ENCODE measurements at places on chromosomes 2 and 18.
A peak's percentile ranks its signal among the peaks of the same experiment; 100 is the strongest.

- no peak for DNase-seq
Measured at GRCh38 chr18:36408606-36409005, 111.1 kb downstream of the FHOD3 start.

DNA sequence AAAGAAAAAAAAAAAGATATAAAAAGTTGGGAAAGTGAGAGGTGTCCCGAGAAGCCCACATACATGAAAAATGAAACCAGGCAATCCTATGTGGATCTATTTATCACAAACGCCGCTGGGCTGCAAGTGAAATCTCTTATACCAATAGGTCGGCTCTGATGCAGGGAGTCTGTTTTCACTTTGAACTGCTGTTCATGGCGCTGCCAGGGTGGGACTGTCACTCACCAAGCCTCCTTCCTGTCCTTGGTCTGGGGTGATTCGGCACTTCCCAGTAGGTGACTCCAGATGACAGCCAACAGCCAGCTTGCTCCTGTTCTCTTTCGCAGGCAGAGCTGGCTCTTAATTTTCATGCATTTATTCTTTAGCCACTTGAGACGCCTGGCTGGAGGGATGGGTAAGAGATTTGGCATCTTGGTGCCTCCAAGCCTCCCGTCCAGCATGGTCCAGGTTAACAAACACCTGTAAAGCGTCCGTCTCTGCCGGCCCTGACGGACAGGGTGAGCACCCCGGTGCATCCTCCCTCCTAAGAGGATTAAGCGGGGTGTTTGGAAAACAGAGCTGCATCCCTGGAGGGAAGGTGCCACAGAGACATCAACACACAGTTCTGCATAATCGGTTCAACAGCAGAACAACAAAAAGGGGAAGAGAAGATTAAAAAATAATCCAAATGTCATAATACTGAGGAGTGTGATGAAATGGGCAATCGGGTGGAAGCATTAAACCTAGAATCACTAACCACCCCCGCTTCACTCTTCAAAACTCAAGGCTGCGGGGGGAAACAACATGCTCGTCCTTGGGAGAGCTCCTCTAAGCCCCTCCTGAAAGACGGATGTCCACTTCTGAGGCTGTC is 58.7 kb downstream of the STEAP3 start:
- DNase-seq, result no peak

DNA sequence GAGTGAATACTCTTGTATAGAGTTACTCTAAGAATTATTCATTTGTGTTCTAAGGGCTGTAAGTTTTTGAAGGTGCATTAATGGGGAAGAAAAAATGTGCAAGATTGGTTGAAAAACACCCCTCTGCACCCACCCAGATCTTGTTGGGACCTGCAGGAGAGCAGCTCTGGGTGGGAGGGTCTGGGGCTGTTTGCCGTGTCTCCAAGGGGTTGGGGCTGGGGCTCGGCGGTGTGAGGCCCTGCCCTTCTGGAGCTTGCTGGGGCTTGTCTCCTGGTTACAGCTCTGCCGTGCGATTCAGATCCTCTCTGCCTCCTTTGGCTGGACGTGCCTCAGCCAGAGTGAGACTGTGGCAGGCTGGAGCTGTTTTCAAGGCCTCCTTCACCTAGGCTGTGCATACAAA is 26.1 kb downstream of the IGFBP2 start:
- no peak for DNase-seq

- DNase-seq, result no peak
Measured at GRCh38 chr2:70616168-70616694, 62.6 kb upstream of the TGFA start.

- no peak for DNase-seq
Measured at GRCh38 chr18:74582642-74583041, 15.0 kb upstream of the ZNF407 start.

DNA sequence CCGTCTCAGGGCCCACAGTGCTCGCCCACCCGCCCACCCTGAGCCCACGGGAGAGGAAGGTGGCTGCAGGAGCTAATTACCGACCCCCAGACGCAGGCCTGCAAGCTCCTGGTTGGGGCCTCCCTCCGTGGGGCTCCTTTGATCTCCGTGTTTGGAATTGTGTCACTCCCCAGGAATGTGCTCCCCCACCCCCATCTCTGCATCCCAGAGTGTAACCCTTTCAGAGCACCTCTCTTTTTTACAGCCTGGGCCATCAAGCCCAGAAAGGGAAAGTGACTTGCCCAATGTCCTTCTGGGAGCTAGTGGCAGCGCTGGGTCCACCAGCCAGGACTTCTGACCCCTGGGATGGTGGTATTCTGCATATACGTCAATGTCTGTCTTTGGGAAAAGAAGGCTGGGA is 335.1 kb downstream of the CYRIA start:
- DNase-seq, result no peak

- DNase-seq, result no peak
Measured at GRCh38 chr2:58072102-58072501, 25.5 kb downstream of the VRK2 start.

- peak; percentile 89 for DNase-seq
Measured at GRCh38 chr2:167275046-167275445, 386.8 kb downstream of the XIRP2 start.

- DNase-seq, result no peak
Measured at GRCh38 chr18:50051288-50051687, 143.7 kb downstream of the MYO5B start.

- no peak for DNase-seq
Measured at GRCh38 chr2:88818381-88818780, 126.9 kb downstream of the RPIA start.

DNA sequence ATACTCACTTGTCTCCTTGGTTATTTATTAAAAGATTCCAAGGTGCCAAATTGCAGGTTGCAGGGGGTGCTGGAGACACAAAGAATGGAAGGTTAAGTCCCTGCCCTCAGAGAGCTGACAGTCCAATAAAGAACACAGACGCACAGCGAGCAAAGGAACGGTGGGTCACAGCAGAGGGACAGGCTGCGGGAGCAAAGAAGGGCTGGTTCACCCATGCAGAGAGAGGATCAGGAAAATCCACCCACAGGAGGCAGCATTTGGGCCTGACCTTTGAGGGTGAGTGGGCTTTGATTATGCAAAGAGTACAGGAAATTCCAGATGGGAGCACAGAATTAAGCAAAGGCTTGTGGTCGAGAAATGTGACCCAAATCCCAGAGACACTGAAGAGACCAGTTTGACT is 45.0 kb downstream of the ZBTB7C start:
- DNase-seq, result no peak

DNA sequence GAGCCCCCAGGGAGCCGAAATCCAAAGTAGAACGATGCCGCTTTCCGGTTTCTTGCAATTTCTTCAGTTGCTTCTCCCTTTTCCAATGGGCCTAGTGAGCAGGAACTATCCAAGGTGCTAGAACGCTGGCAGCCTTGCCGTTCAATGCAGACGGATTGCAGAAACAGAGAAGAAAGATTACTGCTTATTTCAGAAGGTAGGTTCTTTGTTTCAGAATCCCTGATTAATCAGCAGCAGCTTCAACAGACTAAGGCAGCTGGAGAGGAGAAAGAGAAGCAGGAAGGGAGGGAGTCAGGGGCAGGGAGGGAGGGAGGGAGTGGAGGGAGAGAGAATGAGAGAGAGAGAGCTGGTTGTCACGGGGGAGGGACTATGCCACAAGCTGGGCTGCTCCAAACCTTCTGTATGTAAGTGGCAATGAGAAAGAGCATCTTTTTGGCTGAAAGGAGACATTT is 576 bp downstream of the NYAP2 start:
- DNase-seq, result no peak

DNA sequence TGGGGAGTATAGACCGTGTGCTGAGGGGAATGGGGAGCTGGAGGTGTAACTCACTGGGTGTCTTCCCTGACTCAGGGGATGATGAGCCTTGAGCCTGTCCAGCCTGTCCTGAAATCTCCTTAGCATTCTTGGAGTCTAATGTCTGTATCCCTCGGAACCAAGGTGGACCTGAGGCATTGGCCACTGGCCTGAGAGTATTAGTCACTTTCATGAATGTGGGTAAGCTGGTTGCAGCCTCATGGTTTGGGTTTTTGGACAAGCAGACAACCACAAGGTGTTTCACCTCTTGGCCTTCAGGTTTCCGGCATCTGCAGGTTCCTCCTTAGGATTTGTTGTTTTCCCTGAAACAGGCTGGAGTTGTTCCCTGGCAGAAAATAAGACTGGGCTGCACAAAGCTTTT is 63.2 kb downstream of the PRKCE start:
- no peak for DNase-seq

DNA sequence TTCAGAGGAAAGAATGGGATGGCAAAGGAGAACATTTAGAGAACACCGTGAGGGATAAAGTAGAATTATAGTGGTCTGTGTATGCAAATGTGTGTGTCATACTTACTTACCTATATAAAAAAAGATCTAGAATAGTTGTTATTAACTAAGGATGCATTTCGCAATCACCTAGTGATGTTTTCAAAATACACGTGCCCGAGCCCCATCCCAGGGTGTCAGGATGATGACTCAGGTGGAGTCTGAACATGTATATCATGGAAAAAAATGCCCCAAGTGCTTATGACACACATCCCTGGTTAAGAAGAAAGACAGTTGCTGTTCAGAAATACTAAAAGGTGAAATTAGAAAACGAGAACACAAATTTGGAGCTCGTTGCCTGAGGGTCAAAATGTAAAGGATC is 109.0 kb downstream of the CERS6 start:
- no peak for DNase-seq

DNA sequence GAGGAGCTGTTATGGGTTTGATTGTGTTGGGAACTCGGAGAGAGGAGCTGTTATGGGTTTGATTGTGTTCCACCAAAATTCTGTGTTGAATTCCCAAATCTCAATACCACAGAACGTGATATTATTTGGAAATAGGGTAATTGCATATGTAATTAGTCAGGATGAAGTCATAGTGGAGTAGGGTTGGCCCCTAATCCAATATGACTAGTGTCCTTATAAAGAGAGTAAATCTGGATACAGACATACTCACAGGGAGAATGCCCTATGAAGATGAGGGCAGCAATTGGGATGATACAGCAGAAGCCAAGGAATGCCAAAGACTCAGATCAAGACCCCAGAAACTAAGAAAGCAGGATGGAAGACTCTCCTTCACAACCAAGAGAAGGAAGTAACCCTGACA is 1023.2 kb upstream of the ZEB2 start:
- no peak for DNase-seq

DNA sequence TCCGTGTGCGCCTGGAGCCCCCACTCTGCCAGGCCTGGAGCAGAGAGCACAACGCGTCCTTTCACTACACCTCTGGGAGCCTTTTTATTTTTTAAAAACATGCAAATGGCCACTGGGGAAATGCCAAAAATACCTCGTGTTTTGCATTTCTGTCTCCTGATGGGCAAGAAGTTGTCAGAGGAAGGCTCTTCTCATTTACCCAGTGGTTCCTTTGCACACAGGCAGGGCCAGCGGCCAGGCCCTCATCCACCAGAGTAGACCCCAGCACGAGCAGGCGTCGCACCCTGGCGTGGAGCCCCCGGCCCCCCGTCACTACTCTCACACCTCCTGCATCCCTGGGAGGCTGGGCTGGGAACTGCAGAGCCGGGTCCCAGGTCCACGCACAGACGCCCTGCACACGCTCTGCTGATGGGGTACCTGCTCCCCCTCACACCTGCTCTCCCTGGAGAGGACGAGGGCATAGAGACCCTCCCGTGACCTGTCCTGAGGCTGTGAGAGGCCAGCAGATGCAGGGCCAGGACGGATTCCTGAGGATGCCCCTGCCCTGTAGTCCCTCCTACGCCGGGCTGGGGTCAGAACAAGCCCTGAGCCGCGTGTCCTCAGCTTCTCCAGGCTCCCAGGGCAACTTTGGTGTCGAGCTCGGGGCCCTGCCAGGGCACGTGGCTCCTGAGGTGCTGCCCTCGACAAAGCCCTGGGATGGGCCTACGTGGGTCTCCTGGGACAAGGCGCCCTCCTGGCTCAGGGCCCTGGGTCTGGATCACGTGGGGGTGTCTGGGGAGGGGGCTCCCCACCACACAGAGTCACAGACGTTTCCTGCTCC is 65.0 kb downstream of the NFATC1 start:
- peak; percentile 82 for DNase-seq

GRCh38 chr18:44374966-44375365 is 305.7 kb upstream of the SETBP1 start:
- no peak for DNase-seq

DNA sequence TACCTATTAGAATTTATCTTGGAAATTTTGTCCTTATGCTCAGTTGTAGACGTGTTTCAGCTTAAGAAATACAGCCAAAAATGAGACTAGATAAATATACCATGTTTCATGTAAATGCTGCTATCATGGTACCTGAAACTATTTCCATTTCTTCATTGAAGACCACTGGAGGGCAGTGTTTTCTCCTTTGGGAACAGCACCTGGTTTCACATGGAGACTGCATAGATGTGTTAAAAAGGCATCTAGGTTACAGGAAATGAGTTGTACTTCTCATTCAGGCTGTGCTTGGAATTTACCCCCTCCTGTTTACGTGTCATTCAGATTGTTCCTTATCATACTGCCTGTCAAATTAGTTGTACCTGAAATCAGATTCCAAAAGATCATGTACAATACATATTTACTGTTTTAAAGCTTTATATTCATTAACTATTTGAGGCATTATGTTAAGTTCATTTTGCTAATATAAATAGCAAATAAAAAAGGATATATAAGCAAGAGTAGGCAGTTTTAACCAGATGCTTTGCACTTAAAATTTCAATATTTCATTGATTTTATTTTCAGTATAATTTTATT is 57.3 kb upstream of the PSMD14 start:
- peak; percentile 7 for DNase-seq

DNA sequence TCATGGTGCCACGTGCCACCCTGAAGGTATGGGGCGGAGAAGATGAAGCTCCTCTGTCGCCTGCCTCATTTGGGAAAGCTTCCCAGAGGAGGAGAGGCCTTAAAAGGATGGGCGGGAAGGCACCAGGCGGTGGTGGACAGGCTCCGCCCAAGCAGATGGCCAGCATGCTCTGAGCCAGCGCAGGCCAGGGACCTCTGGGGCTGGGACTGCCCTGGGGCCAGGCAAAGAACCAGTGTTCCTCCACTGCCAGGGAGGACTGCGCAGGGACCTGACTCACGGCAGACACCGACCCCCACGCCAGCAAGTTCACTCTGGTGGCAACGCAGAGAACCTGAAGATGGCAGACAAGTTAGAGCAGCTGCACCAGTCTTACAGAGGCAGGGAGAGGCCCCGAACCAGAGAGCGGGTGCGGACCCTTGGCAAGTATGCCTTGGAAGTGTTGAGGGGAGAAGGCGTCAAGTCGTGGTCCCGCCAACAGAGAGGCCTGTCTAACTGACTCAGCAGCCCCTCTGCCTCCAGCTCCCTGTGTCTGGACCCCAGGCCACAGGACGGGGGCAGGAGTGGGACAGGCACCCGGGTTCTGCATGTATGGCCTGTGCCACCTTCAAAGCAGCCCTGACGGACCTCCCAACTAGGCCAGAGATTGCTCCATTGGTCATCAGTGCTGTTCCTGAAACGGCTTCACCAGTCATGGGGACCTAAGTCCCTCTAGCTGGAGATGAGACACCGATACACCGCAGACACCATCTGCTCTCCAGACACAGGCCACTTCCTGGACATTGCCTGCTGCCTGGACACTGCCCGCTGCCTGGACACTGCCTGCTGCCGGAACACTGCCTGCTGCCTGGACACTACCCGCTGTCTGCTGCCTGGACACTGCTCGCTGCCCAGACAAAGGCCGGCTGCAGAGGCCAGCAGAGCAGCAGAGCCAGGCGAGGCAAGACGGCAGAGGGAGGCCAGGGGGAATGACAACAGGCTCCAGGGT is 124.7 kb downstream of the HDAC4 start:
- no peak for DNase-seq

- no peak for DNase-seq
Measured at GRCh38 chr18:21393986-21394385, 152.0 kb downstream of the GREB1L start.

- peak; percentile 55 for DNase-seq
Measured at GRCh38 chr18:30106356-30106755, 936.2 kb downstream of the DSC3 start.

Measured in NCI-H1048 (cell line).